ENCODE measurements at places on chromosomes 11 and 22. TPM values are rescaled to one million over a fixed set of nuclear protein-coding genes. Genes with fewer than 3 reads are reported as not detected.

- DNase-seq = no peak
- no peaks in the 10 kb centered on the region for H3K27me3 ChIP-seq
- H3K36me3 ChIP-seq = peaks cover 70% of the 10 kb centered on the region
- H3K4me3 ChIP-seq = no peak overlapping the region
- H3K4me1 ChIP-seq = no peaks in the 10 kb centered on the region
Observed at GRCh38 chr11:93694109-93694508, 32.6 kb downstream of the CEP295 start.

The FREY1 gene
- 5.7 TPM for total RNA-seq

DNA sequence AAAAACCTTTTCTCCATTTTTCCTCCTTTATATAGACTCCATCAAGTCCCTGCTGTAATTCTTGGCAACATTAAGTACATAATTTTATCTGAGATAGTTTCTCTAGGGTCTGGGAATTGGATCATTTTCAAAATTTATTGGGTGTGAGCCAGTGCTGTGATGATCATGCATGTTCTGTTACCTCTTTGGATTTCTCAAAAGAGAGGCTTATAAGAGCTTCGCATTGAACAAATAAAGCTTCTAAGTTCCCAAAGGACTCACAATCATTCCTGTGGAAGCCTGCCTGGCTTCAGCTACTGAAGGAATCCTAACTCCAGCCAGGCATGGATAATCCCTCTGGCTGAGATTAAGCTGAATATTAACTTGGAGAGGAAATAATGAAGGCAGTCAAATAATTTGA is 208.5 kb downstream of the RAB38 start:
- H3K4me3 ChIP-seq = no peak overlapping the region
- DNase-seq = no peak
- H3K4me1 ChIP-seq = no peaks in the 10 kb centered on the region
- no peaks in the 10 kb centered on the region for H3K27me3 ChIP-seq
- H3K27ac ChIP-seq = no peak overlapping the region
- no peaks in the 10 kb centered on the region for H3K36me3 ChIP-seq

The GRIK4 gene
- not detected for total RNA-seq

GRCh38 chr11:1728931-1729691 is 21.3 kb downstream of the IFITM10 start:
- DNase-seq = peak; percentile 24
- peaks cover 13% of the 10 kb centered on the region for H3K4me1 ChIP-seq
- H3K36me3 ChIP-seq = no peaks in the 10 kb centered on the region

DNA sequence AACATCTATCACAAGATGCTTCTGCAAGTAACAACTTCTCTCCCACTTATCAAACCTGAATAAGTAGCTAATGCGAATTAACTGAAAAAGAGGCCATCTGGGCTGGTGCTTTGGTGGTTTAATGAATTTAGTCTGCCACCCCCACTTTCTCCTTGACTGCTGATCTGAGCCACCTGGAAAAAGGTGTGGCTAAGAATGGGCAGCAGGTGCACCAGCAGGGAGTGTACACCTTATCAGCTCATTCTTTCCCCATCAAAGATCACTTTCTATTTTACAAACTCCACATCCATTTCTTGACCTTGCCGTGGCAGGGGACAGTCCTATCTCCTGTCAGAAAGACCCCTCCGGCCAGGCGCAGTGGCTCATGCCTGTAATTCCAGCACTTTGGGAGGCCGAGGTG is 6.5 kb downstream of the RFPL3 start:
- DNase-seq = no peak
- H3K4me3 ChIP-seq = no peak overlapping the region
- no peaks in the 10 kb centered on the region for H3K27me3 ChIP-seq
- no peak overlapping the region for H3K27ac ChIP-seq

DNA sequence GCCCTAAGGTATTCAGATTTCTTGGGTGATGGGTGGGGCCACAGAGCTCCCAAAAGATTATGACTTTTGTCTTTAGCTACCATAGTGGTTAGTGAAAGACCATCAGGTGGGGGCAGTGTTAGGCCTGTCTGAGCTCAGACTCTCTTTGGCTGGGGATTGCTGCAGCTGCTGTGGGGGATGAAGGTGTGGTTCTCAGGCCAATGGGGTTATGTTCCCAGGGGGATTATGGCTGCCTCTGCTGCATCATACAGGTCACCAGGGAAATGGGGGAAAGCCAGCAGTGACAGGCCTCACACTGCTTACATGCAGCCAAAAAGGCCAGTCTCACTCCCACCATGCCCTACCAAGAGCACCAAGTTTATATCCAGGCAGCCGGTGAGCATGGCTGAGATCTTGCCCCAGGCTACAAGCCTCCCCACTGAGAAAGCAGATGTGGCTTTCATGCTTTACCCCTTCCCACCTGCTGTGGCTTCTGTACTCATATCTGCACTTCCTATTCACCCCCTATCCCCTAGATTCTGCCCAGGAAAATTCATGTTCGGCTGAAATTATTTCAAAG is 24.8 kb downstream of the CNTF start:
- no peaks in the 10 kb centered on the region for H3K27me3 ChIP-seq
- H3K36me3 ChIP-seq = no peaks in the 10 kb centered on the region
- DNase-seq = no peak
- no peak overlapping the region for H3K27ac ChIP-seq
- no peak overlapping the region for H3K4me3 ChIP-seq

The TPBGL gene
- total RNA-seq = 0.80 TPM

The RNF215 gene
- total RNA-seq = 4.9 TPM

GRCh38 chr11:83285151-83285770 is 906 bp downstream of the CCDC90B start:
- peak overlapping the region; percentile 92 for H3K4me3 ChIP-seq
- peaks cover 13% of the 10 kb centered on the region for H3K4me1 ChIP-seq
- H3K27me3 ChIP-seq = no peaks in the 10 kb centered on the region

The C22orf42 gene
- not detected for total RNA-seq

The POTEH gene
- not detected for total RNA-seq

- peak; percentile 43 for DNase-seq
- no peak within 1 kb of the TSS for H3K27ac ChIP-seq
- H3K27me3 ChIP-seq = peaks cover 54% of the 10 kb centered on the region
- peak within 1 kb of the TSS; percentile 64 for H3K4me3 ChIP-seq
- peaks cover 37% of the 10 kb centered on the region for H3K4me1 ChIP-seq
Observed at GRCh38 chr11:115504276-115505158, at the start of gene CADM1. CADM1 (minus strand) TSS chr11:115504415.

DNA sequence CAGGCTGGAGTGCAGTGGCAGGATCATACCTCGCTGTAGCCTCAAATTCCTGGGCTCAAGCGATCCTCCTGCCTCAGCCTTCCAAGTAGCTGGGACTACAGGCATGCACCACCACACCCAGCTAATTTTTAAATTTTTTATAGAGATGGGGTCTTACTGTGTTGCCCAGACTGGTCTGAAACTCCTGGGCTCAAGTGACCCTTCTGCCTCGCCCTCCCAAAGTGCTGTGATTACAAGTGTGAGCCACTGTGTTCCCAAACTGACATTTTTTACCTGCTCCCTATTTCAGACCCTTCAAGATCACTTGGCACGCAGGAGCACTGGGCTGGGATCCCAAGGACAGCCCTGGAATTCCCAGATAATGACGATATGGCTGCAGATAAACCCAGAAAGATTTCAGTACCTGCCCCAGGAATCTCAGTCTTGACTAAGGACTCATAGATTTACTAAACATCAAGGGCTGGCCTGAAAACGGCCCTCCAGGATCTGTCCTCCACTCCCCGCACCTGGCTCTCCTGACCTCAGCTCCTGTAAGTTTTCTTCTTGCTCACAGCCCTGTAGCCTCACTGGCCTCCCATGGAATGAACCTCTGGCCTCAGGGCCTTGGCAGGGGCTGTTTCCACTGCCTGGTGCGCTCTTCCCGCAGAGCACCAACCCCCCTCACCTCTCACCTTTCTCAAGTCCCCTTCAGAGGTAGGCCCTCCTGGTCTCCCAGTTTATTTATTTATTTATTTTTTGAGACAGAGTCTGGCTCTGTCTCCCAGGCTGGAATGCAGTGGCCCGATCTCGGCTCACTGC is 3.6 kb upstream of the CSNK1E start:
- no peak overlapping the region for H3K27ac ChIP-seq
- H3K4me1 ChIP-seq = peaks cover 20% of the 10 kb centered on the region
- no peaks in the 10 kb centered on the region for H3K36me3 ChIP-seq

GRCh38 chr11:107951155-107951554 is 22.9 kb downstream of the RAB39A start:
- no peak for DNase-seq
- H3K27me3 ChIP-seq = no peaks in the 10 kb centered on the region
- H3K27ac ChIP-seq = no peak overlapping the region
- no peaks in the 10 kb centered on the region for H3K36me3 ChIP-seq
- H3K4me1 ChIP-seq = no peaks in the 10 kb centered on the region
- H3K4me3 ChIP-seq = no peak overlapping the region

DNA sequence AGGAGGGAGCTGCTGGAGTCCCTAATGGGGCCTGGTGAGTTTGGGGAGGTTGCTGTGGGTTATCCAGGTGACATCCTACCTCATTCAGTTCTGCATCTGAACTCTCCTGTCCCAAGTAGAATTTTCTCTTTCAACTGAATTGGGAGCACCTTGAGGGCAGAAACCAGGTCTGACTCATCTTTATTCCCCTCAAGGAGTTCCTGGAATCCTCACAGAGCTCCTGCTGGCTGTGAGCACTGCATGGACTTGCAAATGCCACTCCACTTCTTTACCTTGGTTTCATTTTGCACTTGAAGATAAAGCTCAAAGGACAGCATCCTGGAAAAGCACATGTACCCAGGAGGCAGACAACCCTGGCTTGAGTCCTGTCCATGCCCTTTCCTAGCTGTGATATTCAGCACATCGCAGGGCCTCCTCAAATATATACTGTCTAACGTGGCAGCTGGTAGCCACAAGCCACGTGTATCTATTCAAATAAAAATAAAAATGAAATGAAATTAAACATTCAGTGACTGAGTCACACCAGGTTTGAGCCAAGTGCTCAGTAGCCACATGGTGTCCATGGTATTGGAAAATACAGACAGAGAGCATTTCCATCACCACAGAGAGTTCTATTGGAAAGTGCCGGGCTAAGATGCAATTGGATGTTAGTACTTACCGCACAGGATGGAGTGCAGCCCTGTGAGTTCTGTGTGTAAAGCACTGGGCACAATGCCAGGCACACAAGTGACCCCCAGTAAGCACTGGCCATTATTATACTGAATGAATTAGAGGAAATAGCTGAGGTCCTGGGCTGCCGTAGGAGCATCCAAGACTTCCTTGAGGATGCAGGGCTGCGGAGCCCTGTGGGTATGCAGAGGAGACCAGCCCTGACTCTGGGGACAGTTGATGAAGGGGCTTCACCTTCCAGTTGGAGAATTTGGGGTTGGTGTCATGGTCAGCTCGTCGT is 149.0 kb downstream of the PKNOX2 start:
- peaks cover 8% of the 10 kb centered on the region for H3K27me3 ChIP-seq
- H3K4me3 ChIP-seq = no peak overlapping the region
- no peaks in the 10 kb centered on the region for H3K36me3 ChIP-seq
- no peaks in the 10 kb centered on the region for H3K4me1 ChIP-seq
- no peak overlapping the region for H3K27ac ChIP-seq
- DNase-seq = no peak

DNA sequence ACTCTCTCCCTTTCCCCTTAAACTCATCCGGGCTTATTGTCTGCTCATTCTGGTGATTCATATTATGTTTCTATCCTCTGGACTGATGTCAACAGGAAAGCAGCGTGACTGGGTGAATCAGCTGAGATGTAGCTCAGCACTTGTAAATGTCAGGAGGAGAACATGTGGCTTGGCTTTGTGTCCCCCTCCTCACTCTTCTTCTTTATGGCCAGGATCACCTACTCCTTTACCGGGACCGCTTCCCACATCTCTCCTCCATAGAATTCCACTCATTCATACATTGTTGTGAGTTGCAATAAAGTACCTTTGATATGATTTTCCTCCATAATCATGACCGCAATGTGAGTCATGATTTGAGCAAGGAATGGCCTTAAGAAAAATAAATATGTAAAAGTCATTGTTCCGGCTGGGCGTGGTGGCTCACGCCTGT is 15.8 kb upstream of the SYN3 start:
- H3K4me3 ChIP-seq = no peak overlapping the region
- H3K27me3 ChIP-seq = no peaks in the 10 kb centered on the region
- no peaks in the 10 kb centered on the region for H3K4me1 ChIP-seq
- no peak overlapping the region for H3K27ac ChIP-seq

Measured in CD4-positive, alpha-beta T cell (primary cell).